Substantia nigra (tissue), 51 donors: ENCODE measurements at places on chromosomes 4 and X.

GRCh38 chr4:56246233-56246610, 141.1 kb downstream of the AASDH start:
- DNase-seq, result no peak

DNA sequence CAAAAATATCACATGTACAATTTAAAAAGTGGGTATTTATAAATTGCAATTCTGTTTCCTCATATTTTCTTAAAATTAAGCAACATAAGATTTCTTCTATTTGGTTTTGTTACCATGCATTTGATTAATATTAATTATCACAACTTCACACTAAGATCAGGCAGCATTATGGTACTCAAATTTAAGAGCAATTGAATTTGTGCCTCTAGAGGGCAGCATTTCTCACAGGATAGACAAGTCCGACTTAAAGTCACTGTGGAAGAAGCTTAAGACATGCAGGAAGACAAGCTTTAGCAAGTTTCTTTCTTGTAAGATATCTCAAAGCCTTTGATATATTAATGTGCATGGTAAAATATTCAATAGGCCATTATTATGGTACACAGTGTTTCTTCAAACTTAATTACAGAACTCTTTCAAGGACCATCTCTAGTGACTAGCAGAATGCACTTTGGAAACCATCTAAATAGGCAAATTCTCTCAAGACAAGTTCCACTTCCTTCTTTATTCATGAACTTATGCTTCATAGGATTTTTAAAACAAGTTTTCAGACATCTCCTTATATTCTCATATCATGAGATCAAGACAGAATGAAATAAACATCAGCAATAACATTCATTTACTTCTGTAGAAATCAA, 35.0 kb downstream of the FBXW7 start:
- peak; percentile 2 for DNase-seq

DNA sequence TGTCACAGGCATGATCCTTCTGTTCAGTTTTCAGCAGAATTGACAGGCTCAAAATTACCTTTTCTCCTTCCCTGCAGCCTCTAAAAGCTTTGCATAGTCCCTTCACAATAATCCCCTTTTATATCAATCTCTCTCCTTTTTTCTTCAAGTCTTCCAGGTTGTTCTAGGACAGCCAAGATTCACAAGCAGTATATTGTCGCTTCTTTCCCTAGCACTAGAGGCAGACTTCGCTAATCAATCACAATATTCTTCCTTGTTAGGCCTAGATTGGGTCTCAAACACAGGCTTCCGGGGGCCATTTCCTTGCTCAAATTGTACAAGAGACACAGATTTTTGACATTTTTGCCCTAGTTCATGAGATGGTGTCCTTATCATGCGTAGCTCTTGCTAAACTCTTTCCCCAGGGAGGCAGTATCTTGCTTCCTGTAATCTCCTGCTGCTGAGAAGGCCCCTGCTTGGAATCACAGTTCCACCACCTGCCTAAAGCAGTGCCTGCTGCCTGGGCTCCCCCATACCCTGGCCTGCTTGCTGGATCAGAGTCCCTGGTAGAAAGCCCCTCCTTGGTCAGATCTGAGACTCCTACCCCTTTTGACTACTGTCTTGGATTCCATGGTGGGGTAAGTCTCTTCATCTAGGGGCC, 57.3 kb downstream of the DMP1 start:
- no peak for DNase-seq

DNA sequence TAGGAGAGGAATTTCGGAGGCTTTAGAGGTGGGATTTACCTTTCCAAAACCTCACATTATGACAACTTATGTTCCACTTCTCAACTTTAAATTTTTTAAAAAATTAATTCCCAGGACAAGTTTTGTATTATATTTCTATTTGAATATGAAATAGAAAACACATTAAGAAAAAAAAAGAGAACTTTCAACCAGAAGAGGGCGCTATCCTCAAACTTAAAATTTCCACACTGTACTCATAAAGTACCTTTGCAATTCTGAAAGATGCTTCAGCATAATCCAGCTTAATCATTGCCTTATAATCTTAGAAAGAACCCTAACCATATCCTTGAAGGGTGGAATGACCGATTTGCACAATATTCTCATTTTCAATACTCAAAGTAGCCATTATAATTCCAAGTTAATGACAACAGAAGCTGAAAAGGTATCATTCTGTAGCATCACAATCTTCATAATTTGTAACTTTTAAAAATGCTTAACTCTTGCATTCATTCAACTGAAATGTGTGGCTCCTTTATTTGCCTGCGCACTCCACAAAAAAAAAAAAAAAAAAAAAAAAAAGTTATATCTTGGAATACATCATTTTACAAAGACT, 158.0 kb downstream of the KCNIP4 start:
- no peak for DNase-seq
